Activated CD4-positive, alpha-beta memory T cell treated with anti-CD3 and anti-CD28 coated beads, Interleukin-2, amount 10 ng/mL, durations not matched to agents 7 days and 5 days (primary cell): ENCODE measurements at places on chromosomes 2 and 18. TPM values are rescaled to one million over a fixed set of nuclear protein-coding genes. Genes with fewer than 3 reads are reported as not detected.

DNA sequence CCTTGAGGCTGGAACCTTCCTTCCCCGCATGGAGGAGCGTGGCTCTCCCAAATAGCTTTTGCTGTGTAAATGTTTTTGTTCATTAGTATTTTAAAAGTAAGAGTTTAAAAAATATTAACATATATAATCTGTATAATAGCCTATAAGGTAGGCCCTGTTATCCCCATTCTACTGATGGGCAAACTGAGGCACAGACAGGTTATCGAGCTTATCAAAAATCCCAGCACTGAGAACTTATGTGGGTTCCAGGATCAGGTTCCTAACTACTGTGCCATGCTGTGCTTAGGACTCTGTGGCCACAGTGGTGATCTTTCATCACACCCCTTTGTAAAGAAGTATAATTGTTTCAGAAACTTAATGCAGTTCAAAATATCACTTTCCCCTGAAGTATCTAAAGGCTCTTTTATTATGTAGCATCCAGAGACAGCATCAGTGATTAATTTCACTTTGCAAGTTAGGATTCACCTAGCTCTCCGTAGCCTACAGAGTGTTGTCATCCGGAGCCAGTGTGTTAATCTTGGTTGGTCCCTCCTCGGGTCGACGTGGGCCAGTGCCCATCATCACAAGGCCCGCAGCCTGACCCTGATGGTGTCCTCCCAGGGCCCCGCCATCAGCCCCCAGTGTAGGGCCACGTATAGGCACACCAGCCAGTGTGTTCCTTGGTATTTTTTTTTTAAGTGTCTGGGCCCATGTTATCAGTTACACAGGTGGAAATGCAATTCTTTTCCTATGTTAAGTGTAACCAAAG lies 28.7 kb downstream of the CABLES1 start:
- no peak for DNase-seq
- no peaks in the 10 kb centered on the region for H3K36me3 ChIP-seq
- no peak overlapping the region for H3K4me3 ChIP-seq
- peaks cover 12% of the 10 kb centered on the region for H3K27me3 ChIP-seq
- no peaks in the 10 kb centered on the region for H3K4me1 ChIP-seq
- no peak overlapping the region for H3K27ac ChIP-seq

AMER3 gene
- total RNA-seq: not detected

- H3K27me3 ChIP-seq: peaks cover 9% of the 10 kb centered on the region
- H3K36me3 ChIP-seq: no peaks in the 10 kb centered on the region
- H3K4me1 ChIP-seq: no peaks in the 10 kb centered on the region
- H3K27ac ChIP-seq: no peak overlapping the region
- DNase-seq: no peak
Observed at GRCh38 chr2:24107336-24107735, 15.8 kb downstream of the PFN4 start.

MLPH gene
- not detected for total RNA-seq

DNA sequence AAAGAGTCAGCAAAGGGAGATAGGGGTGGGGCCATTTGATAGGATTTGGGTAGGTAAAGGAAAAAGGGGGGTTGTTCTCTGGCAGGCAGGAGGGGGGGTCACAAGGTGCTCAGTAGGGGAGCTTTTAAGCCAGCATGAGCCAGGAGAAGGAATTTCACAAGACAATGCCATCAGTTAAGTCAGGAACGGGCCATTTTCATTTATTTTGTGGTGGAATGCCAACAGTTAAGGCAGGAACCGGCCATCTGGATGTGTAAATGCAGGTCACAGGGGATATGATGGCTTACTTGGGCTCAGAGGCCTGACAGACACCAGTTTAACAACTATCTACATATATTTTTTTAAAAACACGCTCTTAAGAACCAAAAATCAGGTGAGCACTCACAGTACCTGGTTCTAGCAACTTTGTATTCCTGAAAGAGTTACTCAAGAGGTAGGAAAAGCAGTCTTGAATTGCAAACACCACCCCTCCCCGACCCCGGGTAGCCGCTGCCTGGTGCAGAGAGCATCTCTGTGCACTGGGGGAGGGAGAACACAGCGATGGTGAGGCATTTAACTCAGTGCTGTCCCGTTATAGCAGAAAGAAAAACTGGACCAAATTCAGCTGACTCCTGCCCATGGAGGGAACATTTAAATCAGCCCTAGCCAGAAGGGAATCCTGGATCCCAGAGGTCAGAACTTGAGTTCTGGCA lies 414.5 kb upstream of the KLHL29 start:
- H3K4me1 ChIP-seq: no peaks in the 10 kb centered on the region
- no peaks in the 10 kb centered on the region for H3K27me3 ChIP-seq
- H3K27ac ChIP-seq: no peak overlapping the region
- DNase-seq: no peak
- no peak overlapping the region for H3K4me3 ChIP-seq

DNA sequence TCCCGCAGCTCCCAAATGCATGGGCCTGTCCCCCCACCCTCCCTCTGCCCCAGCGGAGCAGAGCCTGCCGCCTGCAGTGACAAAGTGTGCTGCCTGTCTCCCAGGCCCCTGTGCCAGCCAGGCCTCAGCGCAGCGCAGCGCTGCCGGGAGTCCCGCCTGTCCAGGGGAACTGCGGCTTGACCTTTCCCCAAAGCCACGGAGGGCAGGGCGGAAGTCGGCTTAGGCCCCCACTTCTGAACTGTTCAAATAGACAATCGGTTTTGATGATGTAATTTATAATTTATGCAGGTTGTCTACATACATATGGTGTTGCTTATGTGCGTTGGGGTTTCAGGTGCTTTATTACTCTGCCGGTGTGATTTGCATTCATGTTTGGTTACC lies 7.1 kb downstream of the GBX2 start:
- peaks cover 56% of the 10 kb centered on the region for H3K27me3 ChIP-seq
- H3K4me1 ChIP-seq: no peaks in the 10 kb centered on the region
- no peaks in the 10 kb centered on the region for H3K36me3 ChIP-seq
- no peak overlapping the region for H3K27ac ChIP-seq
